ENCODE measurements at places on chromosomes 16 and 17.

DNA sequence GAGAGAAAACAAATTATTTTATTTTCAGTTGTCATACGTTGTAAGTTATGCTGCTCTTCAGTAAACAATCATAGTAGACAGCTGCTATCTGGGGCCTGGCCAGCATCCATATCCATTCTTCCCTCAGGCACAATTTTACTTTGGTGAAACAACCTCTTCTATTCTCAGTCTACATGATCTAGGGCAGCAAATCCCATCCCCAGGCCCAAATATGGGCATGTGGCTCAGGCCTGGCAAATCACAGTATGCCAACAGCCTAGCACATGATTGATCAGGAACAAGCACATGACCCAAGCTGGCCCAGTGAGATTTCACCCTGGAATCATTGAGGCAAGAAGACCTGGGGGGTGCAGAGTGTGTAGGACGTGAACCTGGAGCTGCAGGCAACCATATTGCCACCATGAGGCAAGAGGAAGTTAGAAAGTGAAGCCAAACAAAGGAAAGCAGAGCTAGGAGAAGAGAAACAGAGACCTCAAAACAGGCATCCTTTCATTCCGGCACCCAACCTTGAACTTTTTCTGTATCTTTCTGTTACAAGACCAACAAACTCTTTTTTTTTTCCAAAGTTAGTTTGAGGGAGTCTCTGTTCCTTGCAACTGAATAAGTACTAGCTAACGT is 10.3 kb upstream of the ABCC12 start:
- DNase-seq: no peak

- DNase-seq: peak; percentile 46
These were observed 444 bp downstream of the HELZ start for GRCh38 chr17:67244431-67245072.

DNA sequence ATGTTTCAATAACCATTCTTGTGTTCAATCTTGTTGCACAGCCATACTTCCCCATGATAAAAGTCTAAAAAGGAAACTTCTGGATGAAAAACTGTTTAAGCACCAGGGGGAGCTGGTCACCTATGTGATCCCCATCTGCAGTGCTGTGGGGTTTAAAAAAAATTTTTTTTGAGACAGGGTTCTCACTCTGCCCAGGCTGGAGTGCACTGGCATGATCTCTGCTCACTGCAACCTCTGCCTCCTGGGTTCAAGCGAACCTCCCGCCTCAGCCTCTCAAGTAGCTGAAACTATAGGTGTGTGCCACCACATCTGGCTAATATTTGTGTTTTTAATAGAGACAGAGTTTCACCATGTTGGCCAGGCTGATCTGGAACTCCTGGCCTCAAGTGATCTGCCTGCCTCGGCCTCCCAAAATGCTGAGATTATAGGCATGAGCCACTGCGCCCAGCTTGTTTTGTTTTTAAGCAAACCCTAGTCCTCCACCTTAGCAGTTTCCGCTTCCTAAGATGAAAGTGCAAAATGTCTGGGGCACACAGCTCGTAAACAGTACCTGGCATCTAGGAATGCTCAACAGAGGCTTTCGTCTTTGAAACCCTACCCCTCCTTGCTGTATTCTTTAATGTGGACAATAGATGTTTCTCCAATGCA is 25.4 kb downstream of the DNAJA2 start:
- peak; percentile 8 for DNase-seq

DNA sequence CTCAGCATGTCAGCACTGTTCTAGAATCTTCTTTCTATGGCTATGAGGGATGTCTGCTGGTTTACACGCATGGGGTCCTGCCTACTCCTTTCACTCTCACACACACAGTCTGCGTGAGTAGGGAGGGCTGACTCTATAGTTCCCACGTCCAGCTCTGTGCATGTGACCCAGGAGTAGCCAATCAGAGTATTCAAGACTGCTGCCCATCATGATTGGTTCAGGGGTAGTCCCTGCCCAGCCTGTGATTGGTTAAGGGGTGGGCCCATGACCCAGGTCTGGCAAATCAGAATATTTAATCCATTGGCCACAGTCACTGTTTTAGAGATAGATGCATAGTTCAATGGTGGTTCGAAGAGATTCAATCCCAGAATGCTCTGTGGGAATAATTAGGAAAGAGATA is 151.3 kb upstream of the IRX3 start:
- DNase-seq: no peak

DNA sequence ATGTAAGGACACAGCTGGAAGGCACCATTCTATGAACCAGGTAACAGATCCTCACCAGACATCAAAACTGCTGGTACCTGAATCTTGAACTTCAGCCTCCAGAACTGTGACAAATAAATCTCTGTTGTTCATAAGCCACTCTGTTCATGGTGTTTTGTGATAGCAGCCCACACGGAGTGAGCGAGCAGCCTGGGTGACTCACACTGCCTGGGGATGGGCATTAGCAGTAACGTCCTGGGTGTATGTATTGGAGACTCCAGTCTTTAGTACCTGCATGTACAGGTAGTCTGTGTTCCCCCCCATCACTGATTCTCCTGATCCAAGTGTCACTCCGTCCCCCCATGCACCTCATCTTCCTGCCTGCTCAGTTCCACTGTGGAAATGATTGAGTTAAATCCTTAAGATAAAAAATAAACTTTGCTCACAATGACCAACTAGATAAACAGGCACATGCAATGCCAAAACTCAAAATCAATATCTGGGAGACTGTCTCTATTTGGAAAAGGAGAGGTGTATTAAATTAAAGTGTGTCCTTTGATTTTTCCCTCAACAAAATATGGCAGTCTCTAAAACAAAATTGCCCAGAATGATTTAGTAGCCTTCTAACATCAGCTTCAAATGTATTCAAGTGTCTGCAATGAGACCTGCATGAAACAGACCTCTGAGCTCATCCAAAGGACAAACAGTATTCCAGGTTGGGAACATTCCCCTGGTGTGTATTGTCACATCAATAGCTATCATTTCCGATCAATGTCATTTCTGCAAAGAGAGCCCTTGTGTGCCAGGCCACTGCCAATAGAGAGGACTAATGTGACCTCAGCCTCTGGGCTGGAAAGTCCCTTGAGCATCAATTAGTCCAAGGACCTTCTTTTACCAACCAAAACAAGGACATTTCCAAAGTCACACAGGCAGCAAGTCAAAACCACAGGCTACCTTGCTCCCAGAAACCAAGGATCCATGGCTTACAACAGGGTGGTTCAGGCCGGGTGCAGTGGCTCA is 12.2 kb upstream of the VAT1L start:
- no peak for DNase-seq
